ENCODE measurements at places on chromosomes 7 and 10.

DNA sequence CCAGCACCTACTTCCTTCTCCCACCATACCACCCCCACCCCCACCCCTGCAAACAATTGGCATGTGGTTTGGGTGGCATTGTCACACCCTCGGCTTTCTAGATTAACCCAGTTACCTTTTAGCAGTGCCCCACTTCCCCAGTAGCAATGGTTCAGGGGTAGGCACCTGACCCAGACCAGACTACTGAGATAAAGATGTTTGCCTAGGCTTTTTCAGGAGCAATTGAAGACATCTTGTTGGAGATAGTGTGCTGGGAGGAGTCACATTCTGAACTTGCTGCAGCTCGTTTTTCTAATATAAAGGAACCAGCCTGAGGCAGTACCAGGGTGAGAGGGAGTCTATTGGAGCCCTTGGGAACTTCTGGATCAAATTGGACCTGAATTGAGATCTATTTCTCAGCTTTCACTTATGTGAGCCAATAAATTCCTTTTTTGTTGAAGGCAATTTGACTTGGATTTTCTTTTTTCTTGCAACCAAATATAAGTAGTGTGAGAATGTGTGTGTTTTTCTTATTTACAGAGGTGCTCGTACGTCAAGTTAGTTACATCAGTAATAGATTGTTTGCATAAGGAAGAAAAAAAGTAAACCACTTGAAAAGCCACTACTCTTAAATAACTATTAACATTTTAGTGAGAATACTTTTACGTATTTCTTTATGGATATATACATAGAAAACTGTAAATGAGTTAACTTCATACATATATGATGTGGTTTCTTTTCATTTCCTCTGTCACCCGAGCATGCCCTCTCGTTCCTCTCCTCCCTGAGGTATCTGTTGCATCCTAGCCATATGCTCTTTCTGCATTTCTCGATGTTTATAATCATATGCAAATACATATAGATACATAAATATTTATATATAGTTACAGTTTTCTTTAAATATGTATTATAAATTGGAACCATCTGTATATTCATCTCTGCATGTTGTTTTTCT is 38.0 kb downstream of the RAB18 start:
- no peak for DNase-seq

- DNase-seq, result no peak
Observed at GRCh38 chr10:119306514-119306951, 99.2 kb downstream of the GRK5 start.

- peak; percentile 73 for DNase-seq
Observed at GRCh38 chr7:5425507-5426225, 2.0 kb upstream of the TNRC18 start.

GRCh38 chr7:113652501-113652900 is 266.3 kb downstream of the PPP1R3A start:
- DNase-seq, result no peak

DNA sequence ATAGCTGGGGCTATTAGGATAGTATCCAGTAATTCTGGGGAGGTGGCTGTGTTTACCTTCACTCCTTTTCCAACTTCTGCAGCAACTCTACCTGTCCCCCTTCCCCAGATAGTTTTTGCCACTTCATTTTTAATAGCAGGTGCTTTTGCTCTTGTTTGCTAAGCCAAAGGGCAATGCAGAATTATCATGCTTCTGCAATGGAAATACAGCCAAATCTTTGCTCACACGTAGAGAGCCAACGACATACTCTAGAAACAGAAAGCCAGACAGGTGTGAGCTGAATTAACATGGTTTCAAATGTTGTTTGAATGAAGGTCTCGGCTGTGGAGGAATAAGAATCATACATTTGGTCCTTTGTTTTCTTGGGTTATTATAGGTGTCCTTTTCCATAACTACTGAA is 14.4 kb downstream of the PLEKHS1 start:
- DNase-seq, result no peak

GRCh38 chr7:17887286-17887685 is 53.0 kb downstream of the SNX13 start:
- no peak for DNase-seq

DNA sequence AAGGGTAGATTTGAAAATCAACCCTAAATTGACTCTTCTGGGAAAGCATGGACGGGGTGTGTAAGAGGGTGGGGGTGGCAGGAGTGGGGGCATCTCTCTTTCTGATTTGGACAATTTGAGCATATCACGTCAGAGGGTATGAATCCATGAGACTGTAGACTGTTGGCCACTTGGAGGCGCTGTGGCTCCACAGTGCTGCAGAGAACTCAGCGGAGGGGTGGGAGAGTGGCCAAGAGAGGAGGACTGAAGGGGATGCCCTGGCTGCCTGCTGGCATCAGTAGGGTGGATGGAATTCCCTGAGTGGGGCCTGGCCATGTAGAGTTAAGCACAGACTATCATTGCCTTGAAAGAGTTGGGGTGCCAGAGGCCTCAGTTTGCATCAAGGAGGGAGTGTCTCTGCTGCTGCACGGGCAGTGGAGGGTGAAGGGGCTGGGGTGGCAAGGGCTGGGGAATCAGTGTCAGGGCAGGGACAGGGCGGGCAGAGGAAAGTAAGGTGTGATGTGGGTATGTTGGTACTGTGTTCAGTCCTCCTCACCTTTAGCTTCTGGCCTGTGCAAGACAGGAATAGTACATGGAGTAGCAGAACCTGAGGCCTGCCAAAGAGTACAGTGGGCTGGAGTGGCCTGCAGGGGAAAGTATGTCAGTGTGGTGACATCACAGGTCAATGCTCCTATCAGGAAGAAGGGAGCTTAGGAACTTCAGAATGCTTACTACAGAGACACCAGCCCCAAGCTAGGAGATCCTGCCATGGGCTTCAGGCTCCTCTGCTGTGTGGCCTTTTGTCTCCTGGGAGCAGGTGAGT is 133.5 kb upstream of the PRSS58 start:
- no peak for DNase-seq

DNA sequence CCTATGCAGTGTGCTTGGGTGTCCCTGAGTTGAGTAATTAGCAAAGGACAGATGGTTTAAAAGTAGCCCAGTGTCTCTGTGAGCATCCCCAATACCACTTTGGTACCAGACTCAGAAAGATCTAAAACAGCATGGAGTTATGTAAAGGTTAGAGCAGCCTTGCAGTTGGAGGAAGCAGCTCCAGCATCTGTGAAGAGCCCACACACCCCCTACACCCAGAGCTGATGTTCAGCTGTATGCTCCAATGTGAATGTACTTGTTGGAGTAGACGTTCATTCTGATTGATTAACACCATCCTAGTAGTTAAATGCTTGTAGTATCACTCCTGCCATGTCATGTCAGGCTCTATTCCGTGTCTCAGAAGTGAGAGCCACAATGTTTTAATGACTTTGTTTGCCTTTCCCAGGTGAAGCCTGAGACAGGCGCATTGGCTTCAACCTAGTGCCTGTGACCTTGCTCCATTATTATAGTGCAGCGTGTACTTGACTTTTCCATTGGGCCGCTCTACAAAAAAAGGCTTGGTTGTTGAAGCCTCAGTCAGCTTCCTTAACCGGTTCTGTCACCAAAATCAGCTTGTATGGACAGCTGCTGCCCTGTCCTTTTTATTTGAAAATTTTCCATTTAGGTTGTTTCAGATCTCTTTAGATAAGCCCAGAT is 154.2 kb downstream of the LCOR start:
- DNase-seq, result no peak

GRCh38 chr7:25031007-25031406 is 51.0 kb upstream of the OSBPL3 start:
- no peak for DNase-seq

DNA sequence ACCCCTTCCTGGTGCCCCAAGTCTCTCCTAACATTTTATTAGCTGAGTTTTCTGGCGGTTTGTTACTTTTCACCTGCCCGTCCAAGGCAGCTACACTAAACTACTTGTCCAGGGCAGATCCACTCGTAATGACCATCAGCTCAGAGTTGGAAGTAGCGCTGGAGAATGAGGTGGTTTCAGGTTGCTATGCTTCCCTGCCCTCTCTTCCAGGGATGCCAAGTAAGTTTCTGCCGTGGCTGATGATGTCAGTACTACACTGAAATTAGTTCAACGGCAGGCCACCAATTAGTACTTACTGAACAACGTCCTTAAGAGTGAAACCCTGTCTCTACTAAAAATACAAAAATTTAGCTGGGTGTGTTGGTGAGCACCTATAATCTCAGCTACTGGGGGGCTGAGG is 55.2 kb downstream of the DIP2C start:
- DNase-seq, result no peak

- no peak for DNase-seq
Observed at GRCh38 chr10:56537984-56538383, 176.9 kb upstream of the ZWINT start.

GRCh38 chr10:102763037-102763607 is 19.4 kb downstream of the WBP1L start:
- DNase-seq, result no peak

All from uterus (tissue), 4 donors.